SK-N-SH (cell line): ENCODE measurements at places on chromosomes 16 and 17.

- H3K4me1 ChIP-seq: peaks cover 13% of the 10 kb centered on the region
- no peaks in the 10 kb centered on the region for H3K36me3 ChIP-seq
- H3K27ac ChIP-seq: no peak overlapping the region
Measured at GRCh38 chr16:27398894-27399853, 2.8 kb upstream of the IL21R start.

DNA sequence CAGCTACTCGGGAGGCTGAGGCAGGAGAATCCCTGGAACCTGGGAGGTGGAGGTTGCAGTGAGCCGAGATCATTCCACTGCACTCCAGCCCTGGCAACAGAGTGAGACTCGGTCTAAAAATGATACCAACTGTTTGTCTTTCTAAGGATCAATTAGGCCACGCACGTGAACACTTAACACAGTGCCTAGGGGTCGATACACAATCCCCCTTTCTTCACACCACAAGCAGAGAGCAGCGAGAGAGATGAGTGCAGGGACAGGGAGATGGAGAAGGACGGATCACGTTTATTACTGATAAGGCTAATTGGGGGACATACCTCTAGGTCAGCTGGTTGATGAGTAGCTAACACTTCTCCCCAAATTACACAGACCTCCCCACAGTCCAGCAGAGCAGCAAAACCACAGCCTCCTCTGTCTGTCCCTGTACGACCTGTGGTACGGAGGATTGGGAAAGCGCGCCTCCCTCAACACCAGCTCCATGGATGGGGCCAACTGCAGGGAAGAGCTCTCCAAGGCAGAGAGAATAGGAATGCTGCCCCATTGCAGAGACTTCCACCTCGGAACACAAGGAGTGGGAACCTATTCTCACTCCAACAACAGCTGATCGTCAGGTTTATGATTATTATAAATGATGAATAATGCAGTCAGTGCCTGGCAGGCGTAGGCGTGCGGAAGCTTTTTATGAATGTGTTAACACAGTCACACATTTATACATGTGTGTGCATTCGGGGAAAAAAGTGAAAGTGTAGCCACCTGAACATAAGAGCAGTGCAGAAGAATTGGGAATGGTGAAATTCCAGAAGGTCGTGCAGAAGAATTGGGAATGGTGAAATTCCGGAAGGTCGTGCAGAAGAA lies 155.1 kb downstream of the C16orf95 start:
- DNase-seq: no peak
- no peaks in the 10 kb centered on the region for H3K36me3 ChIP-seq
- H3K27me3 ChIP-seq: peaks cover 45% of the 10 kb centered on the region
- H3K27ac ChIP-seq: no peak overlapping the region

DNA sequence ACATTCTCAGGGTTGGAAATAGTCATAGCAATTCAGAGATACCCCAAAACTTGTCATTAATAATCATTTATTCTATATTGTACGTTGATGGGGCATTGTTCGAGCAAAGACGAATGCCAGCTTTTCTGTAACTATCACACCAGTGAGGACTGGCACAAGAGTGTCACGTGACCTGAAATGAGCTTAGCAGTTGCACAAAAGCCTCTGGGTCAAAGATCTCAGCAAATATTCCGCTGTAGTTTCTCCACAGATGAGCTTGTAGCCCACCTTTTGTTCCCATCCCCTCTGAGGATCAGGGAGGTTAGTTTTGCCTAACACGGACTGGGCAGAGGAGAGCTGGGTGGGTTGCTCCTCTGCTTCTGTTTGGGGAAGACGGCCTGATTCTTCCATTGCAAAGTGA lies 18.2 kb downstream of the IRX3 start:
- no peak overlapping the region for H3K4me3 ChIP-seq
- no peaks in the 10 kb centered on the region for H3K36me3 ChIP-seq
- no peak for DNase-seq
- no peaks in the 10 kb centered on the region for H3K4me1 ChIP-seq
- H3K27ac ChIP-seq: no peak overlapping the region

DNA sequence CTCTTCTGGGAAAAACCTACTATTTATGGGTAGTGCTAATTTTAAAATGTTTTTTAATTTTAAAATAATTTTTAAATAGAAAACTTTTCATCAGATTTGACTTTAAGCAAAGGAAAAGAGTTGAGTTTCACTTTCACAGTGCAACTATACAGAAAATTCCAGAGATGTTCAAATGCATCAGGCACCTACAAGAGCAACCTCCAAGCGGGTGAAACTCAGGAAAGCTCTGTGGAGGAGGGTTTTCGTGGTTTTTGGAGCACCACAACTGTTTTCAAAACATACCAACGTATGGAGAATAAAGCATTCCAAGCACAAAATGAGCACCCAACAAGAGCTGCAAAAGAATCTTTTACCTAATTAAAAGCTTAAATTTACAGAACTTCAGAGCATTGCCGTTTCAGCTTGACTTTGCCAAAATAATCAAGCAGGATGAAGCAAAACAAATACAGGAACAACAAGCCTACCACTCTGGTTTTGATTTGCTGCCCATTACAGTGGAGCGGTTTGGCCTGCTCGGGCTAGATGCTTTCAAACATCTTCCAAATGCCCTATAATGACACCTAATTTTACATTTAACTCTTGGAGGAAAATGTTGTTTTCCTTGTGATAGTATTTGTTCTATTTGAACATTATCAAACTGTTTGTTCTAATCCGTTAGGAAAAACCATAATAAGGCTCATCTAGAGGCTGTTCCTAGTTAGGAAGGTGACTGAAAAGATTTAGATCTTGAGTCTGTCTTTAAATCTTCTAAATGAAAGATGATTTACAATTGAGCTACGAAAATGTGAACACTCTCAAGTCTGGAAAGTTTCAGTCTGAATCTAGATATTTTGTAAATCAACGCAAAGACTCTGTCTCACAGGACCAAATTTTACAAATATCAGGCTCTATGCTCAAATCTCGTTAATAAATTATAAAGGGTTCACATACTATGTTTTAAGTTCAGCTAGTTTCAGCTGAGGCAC lies 34.5 kb downstream of the NACA2 start:
- H3K27ac ChIP-seq: peak overlapping the region; percentile 78
- H3K4me3 ChIP-seq: no peak overlapping the region
- no peaks in the 10 kb centered on the region for H3K27me3 ChIP-seq
- H3K4me1 ChIP-seq: peaks cover 25% of the 10 kb centered on the region
- H3K36me3 ChIP-seq: no peaks in the 10 kb centered on the region

DNA sequence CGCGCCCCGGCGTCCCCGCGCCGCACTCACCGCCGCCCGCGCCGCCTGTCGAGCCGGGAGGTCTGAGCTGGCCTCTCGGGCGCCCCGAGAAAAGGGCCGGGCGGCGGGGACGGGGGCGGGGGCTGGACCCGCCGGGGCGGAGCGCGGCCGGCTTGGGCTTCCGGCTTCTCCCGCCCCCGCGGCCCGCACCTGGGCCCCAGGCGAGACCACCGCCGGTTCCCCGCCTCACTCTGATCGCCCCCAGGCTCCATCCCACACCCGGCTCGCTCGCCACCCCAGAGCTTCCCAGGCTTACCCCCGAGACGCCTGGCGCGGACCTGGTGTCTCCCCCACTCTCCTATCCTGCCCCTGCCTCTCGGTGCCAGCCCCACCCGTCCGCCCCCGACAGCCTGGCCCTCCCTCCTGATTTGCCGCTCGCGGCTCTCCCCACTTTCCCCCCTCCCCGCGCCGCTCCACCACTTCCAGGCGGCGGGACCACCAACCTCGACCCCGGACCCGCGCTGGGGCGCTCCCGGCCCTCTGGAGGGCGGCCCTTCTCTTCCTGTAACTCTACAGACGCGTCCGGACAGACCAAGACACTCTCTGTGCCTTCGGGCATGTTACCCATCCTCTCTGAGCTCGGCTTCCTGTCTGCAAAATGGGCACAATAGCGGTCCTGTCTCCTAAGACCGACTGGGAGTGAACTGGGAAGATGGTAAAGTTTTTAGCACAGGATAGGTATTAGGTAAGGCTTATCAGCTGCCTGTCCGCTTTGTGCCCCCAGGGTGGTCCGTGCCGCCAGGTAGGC lies at the start of gene LITAF:
TSS of gene LITAF (minus strand) at position 64 of the 787 bp plus-strand sequence. CDS start 30,189 bp downstream, outside the sequence.
- peak within 1 kb of the TSS; percentile 69 for H3K4me3 ChIP-seq
- no peaks in the 10 kb centered on the region for H3K4me1 ChIP-seq
- no peaks in the 10 kb centered on the region for H3K36me3 ChIP-seq
- peak within 1 kb of the TSS; percentile 95 for H3K27ac ChIP-seq
- DNase-seq: peak; percentile 92

DNA sequence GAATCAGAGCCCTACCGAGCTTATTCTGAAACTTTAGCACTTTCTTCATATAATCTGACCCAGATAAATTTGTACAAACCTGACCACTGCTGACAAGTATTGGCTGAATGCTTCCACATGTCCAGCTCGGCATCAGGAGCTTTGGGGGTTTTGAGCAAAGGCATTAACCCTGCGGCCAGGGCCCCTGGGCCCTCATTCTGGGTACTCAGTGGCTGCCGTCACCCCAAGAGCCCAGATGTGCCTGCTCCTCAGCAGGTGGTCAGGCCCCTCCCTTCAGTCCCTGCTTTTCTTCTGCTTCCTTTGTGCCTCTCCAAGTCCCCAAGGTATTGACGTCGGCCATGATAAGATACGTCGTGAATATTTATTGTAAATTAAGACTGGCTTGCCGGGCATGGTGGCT lies 47.3 kb upstream of the CHMP6 start:
- DNase-seq: no peak
- no peak overlapping the region for H3K27ac ChIP-seq

DNA sequence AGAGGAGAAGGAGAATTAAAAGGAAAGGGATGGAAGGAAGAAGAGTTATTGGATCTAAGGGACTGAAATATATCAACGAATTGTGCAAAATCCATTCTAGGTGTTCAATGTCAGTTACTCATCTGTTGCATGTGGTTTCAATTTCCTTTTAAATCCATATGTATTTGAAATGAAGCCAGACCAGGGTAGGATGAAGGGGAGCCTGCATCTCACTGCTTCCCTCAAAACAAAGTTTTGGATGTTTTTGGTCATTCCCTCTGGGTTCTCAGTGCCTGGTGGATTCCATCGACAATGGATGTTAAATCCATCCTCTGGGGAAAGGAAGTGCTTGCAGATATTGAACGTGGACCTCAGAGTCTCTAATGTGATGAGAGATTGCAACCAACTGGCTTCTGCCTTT lies 103.5 kb upstream of the XYLT1 start:
- DNase-seq: no peak
- H3K27ac ChIP-seq: peak overlapping the region; percentile 76
- no peak overlapping the region for H3K4me3 ChIP-seq
- no peaks in the 10 kb centered on the region for H3K36me3 ChIP-seq

DNA sequence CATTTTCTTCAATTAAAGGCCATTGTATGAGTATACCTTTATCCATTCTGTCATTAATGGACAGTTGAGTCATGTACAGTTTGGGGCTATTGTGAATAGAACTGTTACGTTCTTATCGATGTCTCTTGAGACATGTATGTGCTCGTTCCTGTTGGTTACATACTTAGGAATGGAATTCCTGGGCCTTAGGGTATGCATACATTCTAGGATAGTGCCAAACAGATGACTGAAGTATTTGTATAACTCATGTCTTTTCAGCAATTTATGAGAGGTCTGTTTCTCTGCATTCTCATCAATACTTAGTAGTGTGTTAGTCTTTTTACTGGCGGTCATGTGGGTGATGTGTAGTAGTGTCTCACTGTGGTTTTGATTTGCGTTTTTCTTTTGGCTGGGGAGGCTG lies 81.2 kb downstream of the USP22 start:
- H3K4me3 ChIP-seq: no peak overlapping the region
- DNase-seq: no peak
- H3K27me3 ChIP-seq: no peaks in the 10 kb centered on the region
- peaks cover 57% of the 10 kb centered on the region for H3K36me3 ChIP-seq
- no peak overlapping the region for H3K27ac ChIP-seq

- H3K4me3 ChIP-seq: no peak overlapping the region
- H3K27me3 ChIP-seq: no peaks in the 10 kb centered on the region
- H3K27ac ChIP-seq: no peak overlapping the region
- H3K36me3 ChIP-seq: no peaks in the 10 kb centered on the region
Measured at GRCh38 chr16:64088838-64089237, 1033.0 kb downstream of the CDH11 start.

- H3K36me3 ChIP-seq: peaks cover 19% of the 10 kb centered on the region
- peak overlapping the region; percentile 32; the same call in 1 of the 2 replicates for H3K27ac ChIP-seq
- 0 out of 2 replicates have a peak, but pooled peaks cover 9% of the 10 kb centered on the region for H3K4me1 ChIP-seq
Measured at GRCh38 chr16:11020792-11021551, 76.6 kb downstream of the CLEC16A start.

- H3K4me1 ChIP-seq: no peaks in the 10 kb centered on the region; the same call in 1 of the 2 replicates
- H3K27me3 ChIP-seq: no peaks in the 10 kb centered on the region
- H3K36me3 ChIP-seq: no peaks in the 10 kb centered on the region
- H3K4me3 ChIP-seq: no peak overlapping the region
Measured at GRCh38 chr17:73895157-73895556, 250.9 kb upstream of the SDK2 start.

GRCh38 chr16:52805559-52806168 lies 247.0 kb downstream of the CHD9NB start:
- H3K27ac ChIP-seq: no peak overlapping the region
- H3K27me3 ChIP-seq: no peaks in the 10 kb centered on the region
- DNase-seq: no peak
- H3K4me1 ChIP-seq: no peaks in the 10 kb centered on the region
- H3K36me3 ChIP-seq: no peaks in the 10 kb centered on the region

DNA sequence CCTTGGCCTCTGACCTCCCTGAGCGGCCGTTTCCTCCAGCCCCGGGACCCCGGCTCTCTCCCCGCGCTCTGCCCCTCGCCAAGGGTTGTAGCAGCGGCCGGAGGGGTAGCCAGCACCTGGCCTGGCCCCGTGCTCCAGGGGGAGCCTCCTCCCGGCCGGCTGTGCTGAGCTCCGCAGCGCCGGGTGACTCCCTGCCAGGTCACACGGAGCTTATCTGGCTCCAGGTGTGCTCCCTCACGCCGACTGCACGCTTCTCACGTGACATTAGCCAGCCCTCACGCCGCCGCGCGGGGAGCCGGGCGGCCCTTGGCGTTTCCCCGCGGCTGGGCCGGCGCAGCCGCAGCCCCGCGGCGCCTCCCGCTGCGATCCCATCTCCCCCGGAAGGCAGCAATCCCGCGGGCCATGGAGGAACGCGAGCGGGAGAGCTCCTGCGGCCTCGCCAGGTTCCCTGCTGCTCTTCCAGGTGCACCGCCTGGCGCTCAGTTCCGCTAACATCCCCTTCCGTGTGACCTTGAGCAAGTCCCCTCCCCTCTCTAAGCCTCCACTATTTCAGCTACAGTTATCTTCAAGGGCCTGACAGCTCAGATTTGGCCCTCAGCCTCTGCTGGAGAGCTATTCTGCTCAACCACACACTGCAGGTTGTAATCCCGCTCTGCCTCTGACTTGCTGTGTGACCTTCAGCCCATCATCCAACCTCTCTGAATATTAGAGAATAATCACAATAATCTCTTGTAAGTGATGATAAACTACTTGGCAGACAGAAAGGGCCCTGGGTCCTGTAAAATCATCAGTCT lies 3.4 kb downstream of the MYO18A start:
- DNase-seq: peak; percentile 78
- peak overlapping the region; percentile 37 for H3K4me3 ChIP-seq
- H3K27me3 ChIP-seq: no peaks in the 10 kb centered on the region
- no peak overlapping the region for H3K27ac ChIP-seq

- H3K4me3 ChIP-seq: no peak overlapping the region
- H3K27ac ChIP-seq: no peak overlapping the region
- no peaks in the 10 kb centered on the region for H3K27me3 ChIP-seq
- no peak for DNase-seq
- H3K4me1 ChIP-seq: no peaks in the 10 kb centered on the region
Measured at GRCh38 chr17:33982909-33983308, 272.2 kb upstream of the CCL2 start.

- no peaks in the 10 kb centered on the region for H3K36me3 ChIP-seq
- peak overlapping the region; percentile 56 for H3K27ac ChIP-seq
- DNase-seq: no peak
- H3K27me3 ChIP-seq: no peaks in the 10 kb centered on the region
Measured at GRCh38 chr17:75032720-75033280, 14.0 kb downstream of the ATP5PD start.

GRCh38 chr17:290121-290521 lies 62.5 kb downstream of the RPH3AL start:
- H3K4me3 ChIP-seq: no peak overlapping the region
- DNase-seq: no peak
- H3K36me3 ChIP-seq: no peaks in the 10 kb centered on the region
- no peaks in the 10 kb centered on the region for H3K4me1 ChIP-seq
- no peaks in the 10 kb centered on the region for H3K27me3 ChIP-seq
